ENCODE measurements at places on chromosomes 5 and 9.

GRCh38 chr5:120088412-120088811, 375.7 kb upstream of the PRR16 start:
- no peak for DNase-seq

DNA sequence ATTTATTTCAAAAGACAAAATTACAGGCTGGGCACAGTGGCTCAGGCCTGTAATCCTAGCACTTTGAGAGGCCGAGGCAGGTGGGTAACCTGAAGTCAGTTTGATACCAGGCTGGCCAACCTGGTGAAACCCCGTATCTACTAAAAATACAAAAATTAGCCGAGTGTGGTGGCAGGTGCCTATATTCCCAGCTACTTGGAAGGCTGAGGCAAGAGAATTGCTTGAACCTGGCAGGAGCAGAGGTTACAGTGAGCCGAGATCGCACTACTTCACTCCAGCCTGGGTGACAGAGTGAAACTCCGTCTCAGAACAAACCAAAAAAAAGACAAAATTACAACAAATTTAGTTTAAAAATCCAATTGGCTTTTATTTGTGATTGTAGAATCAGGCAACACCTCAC, 14.3 kb upstream of the SLC30A5 start:
- DNase-seq, result no peak

GRCh38 chr9:109497226-109498153, 617 bp downstream of the PTPN3 start:
- DNase-seq, result no peak

DNA sequence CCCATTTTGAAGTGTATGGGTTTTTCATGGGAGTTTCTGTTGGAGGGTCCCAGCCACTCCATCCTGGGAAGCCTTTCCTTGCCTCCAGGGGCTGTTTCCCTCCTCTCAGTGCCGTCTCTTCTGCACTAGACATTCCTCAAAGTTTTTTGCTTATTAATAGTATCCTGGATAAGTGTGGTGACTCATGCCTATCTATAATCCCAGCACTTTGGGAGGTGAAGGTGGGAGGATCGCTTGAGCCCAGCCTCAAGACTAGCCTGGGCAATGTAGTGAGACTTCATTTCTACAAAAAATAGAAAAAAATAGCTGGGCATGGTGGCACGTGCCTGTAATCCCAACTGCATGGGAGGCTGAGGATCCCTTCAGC, 43.1 kb downstream of the RALGPS1 start:
- no peak for DNase-seq

- no peak for DNase-seq
Observed at GRCh38 chr9:106307670-106308069, 555.3 kb upstream of the ZNF462 start.

GRCh38 chr9:133869674-133870405, 122.3 kb downstream of the VAV2 start:
- DNase-seq, result no peak

GRCh38 chr9:135559606-135560005, 1.9 kb upstream of the PAEP start:
- DNase-seq, result no peak

GRCh38 chr9:6575324-6576034, 70.0 kb downstream of the GLDC start:
- DNase-seq, result no peak

GRCh38 chr5:173680660-173681242, 64.3 kb upstream of the BOD1 start:
- DNase-seq, result no peak

- no peak for DNase-seq
Observed at GRCh38 chr5:77151501-77151900, 59.0 kb upstream of the PDE8B start.

GRCh38 chr5:148903587-148903986, 77.2 kb downstream of the ADRB2 start:
- no peak for DNase-seq

GRCh38 chr5:179319741-179320281, 25.4 kb downstream of the ADAMTS2 start:
- no peak for DNase-seq

DNA sequence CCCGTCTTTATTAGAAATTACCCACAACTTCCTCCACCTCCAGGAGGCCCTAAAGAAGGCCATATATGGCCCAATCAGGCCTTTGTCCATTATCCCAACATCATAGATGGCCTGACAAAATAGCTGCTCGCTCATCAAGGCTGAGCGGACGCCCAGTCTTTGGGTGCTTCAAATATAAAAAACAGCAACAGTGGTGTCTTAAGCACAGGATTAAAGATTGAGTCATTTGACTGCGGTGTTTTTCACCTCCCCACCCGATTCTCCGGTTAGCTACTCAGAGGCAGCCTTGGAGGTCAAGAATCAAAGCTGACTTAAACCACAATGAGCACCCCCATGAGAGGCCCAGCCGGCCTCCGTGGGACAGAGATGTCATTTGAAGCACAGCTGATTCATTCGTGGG, 18.8 kb downstream of the S1PR3 start:
- DNase-seq, result no peak

DNA sequence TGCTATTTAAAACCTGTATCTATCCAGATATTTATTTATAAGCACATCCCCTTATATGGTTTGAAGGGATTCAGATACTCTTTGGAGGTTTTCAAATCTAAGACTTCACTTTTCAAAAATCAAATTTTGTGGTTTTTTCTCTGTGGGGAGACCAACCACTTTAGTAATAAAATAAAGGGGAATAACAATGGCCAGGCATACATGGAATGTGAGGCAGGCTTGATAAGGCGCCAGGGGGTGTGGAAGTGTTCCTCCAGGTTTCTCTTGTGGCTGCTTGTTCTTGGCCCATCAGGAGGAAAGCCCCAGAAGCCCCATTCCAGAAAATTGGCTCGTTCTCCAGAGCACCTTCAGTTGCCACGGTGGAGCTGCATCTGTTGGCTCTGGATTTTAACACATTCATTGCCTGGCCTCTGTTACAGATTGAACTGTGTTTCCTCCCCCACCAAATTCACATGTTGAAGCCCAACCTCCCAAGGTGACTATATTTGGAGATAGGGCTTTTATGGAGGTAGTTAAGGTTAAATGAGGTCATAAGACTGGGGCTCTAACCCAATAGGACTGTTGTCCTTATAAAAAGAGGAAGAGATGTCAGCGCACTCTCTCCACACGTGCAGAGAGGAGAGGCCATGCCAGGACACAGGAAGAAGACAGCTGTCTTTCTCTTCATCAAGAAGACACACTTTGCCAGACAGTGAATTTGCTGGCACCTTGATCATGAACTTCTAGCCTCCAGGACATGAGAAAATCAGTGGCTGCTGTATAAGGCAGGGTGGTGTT, 195.9 kb downstream of the TMEM38B start:
- DNase-seq, result no peak

GRCh38 chr5:167987490-167988280, 303.8 kb upstream of the WWC1 start:
- no peak for DNase-seq

DNA sequence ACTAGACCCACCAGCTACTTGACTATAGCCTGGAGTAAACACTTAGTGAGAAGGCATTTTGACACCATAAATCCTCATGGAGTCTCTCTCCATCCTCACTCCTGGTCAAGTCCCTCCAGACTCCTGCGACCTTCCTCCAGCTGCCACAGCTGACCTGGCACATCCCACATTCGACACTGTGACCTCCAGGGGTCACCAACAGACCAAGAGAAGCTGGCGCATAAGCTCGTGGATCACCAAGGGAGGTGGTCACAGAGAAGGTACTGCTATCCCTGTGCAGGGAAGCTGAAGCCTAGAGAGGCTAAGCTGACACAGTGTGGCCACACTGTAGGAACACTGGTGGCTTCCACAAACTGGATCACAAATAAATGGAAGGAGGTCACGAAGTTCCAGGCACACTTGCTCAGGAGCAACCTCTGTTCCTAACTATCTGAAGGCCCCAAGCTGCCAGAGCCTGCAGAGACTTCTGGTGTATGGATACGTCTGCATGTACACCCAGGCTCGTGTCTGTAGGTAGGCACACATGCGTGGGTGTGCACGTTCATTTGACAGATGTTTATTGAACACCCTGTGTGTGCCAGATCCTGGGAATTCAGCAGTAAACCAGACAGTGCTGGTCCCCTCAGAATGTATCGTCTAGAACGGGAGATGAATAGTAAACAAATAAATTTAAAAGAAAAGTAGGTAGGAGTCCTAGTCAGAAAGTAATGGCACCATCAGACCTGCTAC, 104.4 kb downstream of the C5orf15 start:
- DNase-seq, result no peak

- DNase-seq, result no peak
Observed at GRCh38 chr9:136808806-136809158, 1.0 kb downstream of the RABL6 start.

DNA sequence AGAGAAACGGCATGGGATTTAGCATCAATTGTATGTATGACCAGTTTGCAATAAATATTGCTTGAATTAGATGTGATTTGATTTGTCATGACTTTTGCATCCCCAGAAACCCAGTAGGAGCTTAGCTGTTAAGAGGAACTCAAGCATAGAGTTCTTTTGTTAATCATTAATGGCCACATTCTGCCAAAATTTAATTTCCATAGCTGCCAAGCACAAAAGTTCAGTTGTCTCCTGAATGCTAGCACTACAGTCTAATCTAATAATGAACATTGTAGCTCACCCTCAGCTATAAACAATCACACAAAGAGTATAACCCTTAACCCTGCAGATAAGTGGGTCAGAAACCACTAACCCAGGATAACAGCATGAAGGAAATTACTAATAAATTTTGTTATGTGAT, 169.8 kb upstream of the GRAMD2B start:
- no peak for DNase-seq

DNA sequence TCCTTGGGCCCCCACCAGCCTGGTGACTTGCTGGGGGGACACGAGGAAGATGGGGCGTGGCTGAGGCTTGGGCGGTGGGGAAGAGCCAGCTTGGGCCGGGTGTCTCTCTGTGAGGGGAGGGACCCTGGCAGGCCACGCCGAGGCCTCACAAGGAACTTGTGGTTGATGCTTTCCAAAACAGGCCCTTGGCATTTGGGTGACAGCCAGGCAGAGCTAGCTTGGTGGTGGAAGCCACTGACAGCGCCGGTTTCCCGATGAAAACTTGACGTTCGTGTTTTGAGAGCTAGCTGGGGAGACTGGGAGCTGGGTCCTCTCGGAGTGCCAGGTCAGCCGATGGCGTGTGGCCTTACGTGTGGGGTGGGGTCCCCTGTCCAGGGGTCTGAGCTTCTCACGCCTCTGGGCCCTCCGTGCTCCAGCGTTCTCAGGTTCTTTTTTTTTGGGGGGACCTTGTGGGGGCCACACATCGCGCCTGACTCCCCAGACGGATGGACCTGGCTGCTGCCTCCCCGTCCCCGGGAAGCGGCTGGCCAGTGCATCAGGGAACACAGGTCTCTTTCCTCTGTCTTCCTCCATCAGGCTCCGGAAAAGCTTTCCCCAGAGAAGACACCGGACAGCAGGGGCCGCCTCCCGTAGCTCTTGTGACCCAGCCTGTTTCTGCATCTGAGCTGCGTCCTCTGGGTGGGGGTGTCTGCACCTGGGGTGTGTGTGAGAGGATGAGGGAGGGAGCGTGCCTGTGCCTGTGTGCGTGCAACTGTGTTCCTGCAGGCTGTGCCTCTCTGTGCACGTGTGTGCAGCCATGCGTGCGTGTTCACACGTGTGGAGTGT, 129.3 kb upstream of the LPCAT1 start:
- DNase-seq, result no peak

- no peak for DNase-seq
Observed at GRCh38 chr5:121691478-121691877, 160.2 kb upstream of the FTMT start.

GRCh38 chr9:72763022-72763421, 189.8 kb downstream of the ALDH1A1 start:
- no peak for DNase-seq

- DNase-seq, result no peak
Observed at GRCh38 chr9:89744730-89745129, 139.9 kb downstream of the GADD45G start.

GRCh38 chr5:61498121-61498520, 166.1 kb downstream of the ZSWIM6 start:
- no peak for DNase-seq

GRCh38 chr5:132209131-132209530, 18.5 kb downstream of the P4HA2 start:
- DNase-seq, result no peak

DNA sequence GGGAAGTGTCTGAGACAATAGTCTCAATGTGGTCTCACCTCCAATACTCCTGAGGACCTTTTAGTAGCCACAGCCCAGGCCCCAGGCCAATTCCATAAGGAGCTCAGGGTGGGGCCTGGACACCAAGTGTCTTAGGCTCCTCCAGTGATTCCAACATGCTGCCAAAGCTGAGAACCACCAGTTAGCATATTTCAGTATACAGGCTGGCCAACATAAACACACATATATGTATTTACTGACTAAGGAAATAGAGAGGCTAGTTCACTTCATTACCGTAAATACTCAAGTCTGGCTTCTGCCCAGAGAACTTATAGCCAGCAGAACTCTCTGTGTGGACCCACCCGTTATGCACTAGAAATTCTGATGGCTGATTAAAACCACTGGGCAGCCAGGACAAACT, 24.1 kb downstream of the S1PR3 start:
- DNase-seq, result no peak

GRCh38 chr5:15452030-15452429, 48.0 kb upstream of the FBXL7 start:
- no peak for DNase-seq

DNA sequence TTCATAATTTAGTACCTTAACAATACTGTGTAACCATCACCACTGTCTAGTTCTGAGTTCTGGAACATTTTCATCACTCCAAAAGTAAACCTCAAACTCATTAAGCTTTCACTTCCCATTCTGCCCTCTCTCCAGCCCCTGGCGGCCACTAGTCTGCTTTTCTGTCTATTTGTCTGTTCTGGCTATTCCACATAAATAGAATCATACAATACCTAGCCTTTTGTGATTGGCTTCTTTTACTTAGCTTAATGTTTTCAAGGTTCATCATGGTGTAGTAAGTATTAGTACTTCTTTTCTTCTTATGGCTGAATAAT, 138.7 kb downstream of the RAPGEF6 start:
- no peak for DNase-seq

DNA sequence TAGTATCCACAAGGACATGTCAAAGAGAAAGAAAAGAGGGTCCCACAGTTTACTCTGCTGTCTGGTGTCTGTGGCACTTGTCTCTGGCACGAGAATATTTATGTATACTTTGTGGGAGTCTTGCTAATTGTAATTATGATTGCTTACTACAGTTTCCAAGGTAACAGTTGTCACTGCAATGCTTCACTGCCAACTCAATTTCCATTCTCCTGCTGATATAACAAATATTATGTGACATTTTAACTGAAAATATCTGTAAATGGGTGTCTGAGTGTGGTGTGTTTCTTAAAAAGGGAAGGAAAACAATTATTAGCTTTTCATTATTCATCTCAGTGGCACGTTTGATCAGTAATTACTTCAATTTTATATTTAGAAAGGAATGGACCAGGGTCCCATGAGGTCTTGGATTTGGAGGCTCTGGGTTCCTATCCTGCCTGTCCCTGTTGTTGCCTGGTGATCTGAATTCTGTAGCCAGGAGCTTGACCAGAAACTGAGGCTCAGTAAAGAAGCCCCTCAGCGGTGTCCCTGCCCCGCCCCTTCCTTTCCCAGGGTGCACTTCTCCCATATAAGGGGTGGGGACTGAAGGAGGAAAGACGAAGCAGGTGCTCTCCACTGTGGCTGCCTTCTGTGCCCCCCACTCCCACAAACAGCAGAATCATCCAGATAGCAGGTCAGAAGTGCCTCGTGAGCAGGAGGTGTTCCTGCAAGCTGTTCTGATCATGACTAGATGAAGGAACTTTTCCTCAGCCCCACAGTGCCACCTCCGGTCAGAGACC, 137.3 kb upstream of the KIF2A start:
- DNase-seq, result no peak

GRCh38 chr5:16856531-16856930, 79.6 kb downstream of the MYO10 start:
- DNase-seq, result no peak

Measured in midbrain (tissue), 1 donor.